ENCODE measurements at places on chromosomes 12 and 14.

GRCh38 chr14:94922595-94923239, 152.8 kb upstream of the GSC start:
- DNase-seq, result no peak

- no peak for DNase-seq
These were observed 1.7 kb downstream of the AVIL start for GRCh38 chr12:57816855-57817151.

GRCh38 chr14:34220921-34221320, 241.1 kb downstream of the SPTSSA start:
- DNase-seq, result no peak

GRCh38 chr12:127559349-127560040, 707.5 kb upstream of the TMEM132C start:
- DNase-seq, result peak; percentile 16

DNA sequence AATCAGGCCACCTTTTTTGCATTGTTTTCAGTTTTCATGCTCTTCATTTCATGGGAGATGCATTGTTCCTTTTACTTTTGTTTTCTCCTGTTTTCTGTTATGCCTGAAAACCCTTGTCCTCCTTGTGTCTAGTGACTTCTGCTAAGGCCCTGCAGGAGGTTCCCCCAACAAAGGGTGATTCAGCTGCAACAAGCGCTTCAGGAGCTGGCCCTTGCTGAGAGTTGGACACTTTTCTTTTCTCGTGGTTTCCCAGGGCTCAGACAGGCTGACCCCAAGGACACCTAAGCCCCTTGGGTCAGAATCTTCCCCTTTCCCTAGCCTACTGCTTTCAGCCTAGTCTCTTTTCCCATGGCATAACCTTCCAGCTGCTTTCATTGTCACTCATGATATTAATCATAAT, 98.9 kb downstream of the PLXNC1 start:
- no peak for DNase-seq

- peak; percentile 31 for DNase-seq
These were observed 11.3 kb upstream of the GNG2 start for GRCh38 chr14:51849097-51849496.

DNA sequence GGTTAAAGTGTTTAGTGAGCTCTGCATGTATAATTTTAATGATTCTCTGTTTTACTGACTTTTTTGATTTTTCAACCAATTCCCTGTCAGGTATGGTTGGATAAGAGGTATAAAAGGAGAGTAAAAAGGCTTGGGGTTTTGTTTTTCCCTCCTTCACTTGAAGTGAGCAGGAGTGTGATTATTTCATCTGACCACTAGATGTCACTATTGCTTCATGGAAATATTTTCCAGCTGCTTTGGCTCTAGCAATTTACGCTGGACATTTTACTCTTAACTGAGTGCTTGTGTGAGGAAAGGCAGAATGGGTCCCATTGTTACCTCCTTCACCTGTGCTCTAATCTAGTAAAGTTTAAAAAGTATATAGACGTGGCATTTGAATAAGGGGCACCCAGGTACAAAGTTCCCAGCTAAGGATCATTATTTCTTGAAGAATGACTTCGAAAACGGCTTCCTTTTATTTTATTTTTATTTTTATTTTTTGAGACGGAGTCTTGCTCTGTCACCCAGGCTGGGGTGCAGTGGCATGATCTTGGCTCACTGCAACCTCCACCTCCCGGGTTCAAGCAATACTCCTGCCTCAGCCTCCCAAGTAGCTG, 66.5 kb downstream of the TBC1D30 start:
- peak; percentile 11 for DNase-seq

- DNase-seq, result no peak
These were observed 3.4 kb upstream of the DLK1 start for GRCh38 chr14:100723135-100723829.

DNA sequence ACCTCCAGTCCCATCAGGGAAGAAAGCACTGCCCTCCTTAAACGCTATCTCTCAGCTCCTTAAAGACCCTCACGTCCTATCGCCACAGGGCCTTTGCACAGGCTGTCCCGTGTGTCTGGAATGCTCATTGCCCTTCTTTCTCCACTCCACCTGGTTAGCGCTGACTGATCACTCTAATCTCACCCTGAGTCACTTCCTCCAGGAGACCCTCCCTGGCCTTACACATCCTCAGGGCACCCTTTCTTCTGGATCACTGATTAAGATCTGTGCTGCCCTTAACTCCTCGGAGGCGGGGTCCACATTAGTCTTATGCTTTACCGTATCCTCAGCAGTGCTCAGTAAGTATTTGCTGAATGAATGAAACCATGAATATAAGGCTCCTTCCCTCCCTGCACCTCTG, 94.7 kb downstream of the SYNE3 start:
- no peak for DNase-seq

GRCh38 chr12:132006056-132006680, 56.4 kb downstream of the EP400 start:
- DNase-seq, result no peak

DNA sequence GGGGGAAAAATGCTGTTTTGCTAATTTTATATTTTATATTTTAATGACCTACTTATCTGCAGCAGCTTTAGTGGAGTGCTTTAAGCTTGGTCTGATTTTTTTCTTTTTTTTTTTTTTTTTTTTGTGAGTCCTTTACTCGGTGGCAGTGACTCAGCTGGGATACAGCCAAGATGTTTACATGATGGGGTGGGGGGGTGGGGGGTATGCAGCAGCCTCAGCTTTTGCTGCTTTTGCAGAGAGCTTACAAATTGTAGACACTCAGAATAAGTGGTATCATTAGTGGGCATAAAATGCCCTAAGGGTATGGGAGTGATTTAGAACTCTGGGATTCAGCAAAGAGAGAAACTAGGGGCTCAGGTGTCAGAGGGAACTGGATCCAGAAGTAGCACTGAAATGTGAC, 38.2 kb upstream of the ARHGAP5 start:
- DNase-seq, result no peak

DNA sequence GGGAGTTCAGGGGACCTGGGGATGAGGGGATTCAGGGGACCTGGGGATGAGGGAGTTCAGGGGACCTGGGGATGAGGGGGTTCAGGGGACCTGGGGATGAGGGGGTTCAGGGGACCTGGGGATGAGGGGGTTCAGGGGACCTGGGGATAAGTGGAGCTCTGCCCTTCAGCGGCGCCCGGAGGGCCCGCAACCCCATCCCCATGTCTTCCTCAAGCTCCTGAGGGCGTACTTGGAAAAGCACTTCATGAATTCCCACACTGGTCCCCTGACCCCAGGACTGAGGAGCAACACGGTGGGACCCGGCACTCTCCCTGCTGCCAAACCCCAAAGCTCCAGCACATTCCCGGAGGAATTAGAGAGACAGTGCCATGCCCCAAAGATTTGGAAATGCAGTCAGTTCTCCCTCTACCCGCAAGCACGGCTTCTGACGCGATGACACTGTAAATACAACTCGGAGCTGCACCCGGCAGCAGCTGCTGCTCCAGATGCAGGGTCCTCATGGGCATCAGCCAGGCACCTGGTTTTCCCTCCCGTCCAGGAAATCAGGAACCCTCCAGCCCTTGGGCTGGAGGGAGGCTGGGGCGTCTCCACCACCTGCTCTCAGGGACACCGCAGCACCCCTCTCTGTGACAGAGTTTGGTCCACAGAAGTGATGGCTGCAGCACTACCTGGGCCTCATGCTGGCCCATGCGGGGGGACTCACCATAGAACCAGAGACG, 32.8 kb upstream of the C14orf180 start:
- no peak for DNase-seq

- no peak for DNase-seq
These were observed 519.1 kb upstream of the SEL1L start for GRCh38 chr14:82052778-82053177.

DNA sequence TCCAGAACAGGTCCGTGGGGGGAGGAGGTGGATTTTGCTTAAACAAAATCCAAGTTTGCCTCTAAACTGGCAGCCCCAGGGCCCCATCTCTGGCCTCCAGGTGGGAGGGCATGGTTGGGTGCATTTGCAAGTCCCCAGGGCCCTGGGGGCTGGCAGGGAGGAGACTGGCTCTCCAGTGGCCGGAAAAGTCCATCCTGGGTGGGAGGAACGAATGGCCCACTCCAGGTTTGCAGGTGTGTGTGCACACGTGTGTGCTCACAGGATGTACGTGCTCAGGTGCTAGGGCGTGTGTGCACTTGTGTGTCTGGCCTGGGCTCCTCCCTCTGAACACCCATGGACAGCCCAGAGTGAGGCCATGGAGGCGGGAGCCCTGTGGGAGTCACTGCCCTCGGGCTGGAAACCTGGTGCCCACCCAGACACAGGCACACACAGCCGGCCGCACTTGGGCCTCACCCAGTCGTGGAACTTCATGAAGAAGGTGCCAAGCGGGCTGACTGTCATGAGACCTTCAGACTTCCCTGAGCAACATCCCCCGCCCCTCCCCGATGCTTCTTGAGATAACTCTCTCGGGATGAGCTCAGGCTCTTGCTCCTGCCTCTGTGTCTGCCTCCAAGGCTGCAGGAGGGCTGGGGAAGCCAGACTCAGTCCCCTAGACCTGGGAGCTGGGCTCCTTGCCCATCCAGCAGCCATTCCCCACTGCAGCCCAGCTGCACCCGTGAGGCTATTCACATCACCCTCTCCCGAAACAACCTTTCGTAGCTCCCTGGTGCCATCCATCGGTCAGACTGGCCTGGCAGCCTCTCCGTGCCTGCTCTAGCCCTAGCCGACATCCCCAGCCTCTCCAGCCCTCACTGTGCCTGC, 9.4 kb downstream of the AHNAK2 start:
- no peak for DNase-seq

DNA sequence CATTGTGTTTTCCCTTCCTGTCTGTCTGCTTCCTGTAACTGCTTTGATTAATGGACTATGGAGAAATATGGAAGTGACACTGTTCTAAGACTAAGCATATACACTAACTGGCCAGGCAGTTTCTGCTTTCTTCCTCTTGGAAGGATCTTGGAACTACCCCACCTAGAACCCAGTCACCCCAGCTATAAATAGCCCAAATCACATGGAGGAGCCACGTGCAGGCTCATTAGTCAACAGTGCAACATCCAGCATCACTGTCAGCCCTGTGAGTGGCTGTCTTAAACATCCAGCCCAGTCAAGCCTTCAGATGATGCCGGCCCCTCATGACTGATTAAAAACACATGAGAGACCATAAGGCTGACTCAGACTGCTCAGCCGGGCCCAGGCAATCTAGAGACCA, 39.2 kb downstream of the BCAT1 start:
- DNase-seq, result no peak

- no peak for DNase-seq
These were observed 8.6 kb downstream of the BCL2L14 start for GRCh38 chr12:12079291-12079690.

GRCh38 chr12:94535510-94535921, 75.8 kb upstream of the CEP83 start:
- DNase-seq, result no peak

DNA sequence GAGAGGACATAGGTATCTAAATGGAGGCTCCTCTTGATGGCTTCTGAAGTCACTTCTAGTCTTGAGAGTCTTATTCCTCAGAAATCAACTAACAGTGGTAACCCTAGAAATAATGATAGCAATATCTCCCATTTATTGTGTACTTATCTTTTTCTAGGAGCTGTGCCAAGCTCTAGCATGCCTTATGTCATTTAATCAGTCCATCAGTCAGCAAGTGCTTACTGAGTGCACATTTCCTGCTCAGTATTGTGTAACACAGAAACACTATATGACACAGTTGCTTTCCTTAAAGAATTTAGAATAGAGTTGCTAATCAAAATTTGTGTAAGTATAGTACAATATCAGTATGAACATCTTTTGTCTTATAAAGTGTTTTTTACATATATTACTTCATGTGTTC, 36.6 kb downstream of the KRT76 start:
- DNase-seq, result no peak

DNA sequence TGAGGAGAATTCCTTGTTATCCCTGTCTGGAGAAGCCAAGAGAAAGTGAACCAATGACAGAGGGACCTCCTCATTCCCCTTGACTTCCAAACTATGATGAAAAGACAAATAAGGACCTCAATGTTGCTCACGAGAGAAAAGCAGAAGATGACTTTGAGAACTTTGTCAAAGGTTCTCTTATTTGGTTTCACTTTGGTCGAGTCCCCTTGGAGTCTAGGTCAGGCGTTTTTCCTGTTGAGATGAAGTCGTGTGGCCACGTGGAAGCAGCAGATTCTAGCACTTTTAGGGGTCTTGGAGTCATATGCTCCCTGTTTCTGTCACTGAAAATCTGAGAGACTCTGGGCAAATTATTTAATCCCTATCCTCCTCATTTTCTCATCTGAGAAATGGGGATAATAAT, 33.8 kb upstream of the COL2A1 start:
- DNase-seq, result no peak

DNA sequence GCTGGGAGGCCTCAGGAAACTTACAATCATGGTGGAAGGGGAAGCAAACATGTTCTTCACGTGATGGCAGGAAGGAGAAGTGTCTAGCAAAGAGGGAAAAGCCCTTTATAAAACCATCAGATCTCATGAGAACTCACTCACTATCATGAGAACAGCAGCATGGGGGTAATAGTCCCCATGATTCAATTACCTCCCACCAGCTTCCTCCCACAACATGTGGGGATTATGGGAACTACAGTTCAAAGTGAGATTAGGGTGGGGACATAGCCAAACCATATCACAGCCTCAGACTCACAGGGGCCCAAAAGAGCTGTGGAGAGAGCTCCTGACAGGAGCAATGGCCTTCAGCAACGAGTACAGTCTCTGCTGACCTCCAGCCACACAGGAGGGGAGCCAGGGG, 151.4 kb downstream of the GXYLT1 start:
- no peak for DNase-seq

GRCh38 chr14:75968456-75968855, 13.3 kb downstream of the TGFB3 start:
- DNase-seq, result no peak

DNA sequence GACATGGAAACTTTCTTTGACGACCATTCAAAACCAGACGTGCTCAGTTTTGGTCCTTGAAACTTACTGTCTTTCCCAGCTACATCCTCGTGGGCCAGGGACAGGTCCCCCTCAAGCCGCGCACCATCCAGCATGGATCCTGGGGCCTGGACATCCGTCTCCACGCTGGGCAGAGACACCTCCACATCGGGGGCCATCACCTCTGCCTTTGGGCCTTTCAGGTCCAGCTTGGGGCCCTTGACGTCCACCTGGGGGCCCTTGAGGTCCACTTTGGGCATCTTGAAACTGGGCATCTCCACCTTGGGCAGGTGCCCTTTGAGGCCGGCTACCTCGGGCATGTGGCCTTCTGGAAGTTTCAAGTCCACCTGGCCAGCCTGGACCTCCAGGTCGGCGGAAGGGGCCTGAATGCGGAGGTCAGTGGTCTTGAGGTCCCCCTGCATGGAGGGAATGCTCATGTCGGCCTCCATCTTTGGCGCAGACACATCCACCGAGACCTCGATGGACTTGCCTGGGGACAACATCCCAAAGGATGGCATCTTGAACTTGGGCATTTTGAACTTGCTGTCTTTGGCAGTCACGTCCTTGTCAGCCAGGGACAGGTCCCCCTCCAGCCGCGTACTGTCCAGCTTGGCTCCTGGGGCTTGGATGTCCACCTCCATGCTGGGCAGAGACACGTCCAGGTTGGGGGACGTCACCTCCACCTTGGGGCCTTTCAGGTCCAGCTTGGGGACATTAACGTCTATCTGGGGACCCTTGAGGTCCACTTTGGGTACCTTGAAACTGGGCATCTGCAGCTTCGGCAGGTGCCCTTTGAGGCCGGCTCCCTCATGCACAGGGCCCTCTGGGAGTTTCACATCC, 17.1 kb downstream of the PLD4 start:
- DNase-seq, result no peak
